PC-9 (cell line): ENCODE measurements at places on chromosomes 3 and 15. TPM values are rescaled to one million over a fixed set of nuclear protein-coding genes. Genes with fewer than 3 reads are reported as not detected.
A peak's percentile ranks its signal among the peaks of the same experiment; 100 is the strongest.

DNA sequence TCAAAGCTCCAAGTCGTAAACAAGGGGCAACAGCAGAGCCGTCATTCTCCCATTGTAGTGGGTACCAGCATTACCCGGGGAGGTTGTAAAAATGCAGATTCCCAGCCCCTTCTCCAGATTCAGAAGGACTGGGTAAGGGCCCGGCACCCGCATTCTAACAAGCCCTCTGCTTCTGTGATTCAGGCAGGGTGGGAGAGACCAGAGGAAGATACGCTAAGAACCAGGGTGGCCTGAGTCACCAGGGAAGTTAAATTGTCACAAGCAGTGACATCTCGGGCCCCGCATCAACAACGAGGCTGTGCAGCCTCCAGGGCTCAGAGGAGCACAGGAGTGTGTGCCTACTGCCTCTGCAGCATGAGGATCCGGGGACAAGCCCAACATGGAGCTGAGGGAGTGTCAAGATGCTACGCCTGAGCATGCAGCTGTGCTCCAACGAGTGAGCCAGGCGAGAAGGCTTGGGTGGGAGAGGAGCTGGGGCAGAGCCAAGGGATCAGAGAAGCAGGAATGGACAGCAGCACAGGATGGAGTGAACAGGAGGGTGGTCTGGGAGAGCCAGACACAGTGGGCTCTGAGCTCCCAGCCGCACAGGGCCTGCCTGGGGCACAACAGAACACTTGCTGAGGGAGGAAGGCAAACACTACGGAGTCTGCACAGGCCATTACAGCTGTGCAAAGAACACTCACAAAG lies 68.5 kb downstream of the CPN2 start:
- no peak for DNase-seq

DNA sequence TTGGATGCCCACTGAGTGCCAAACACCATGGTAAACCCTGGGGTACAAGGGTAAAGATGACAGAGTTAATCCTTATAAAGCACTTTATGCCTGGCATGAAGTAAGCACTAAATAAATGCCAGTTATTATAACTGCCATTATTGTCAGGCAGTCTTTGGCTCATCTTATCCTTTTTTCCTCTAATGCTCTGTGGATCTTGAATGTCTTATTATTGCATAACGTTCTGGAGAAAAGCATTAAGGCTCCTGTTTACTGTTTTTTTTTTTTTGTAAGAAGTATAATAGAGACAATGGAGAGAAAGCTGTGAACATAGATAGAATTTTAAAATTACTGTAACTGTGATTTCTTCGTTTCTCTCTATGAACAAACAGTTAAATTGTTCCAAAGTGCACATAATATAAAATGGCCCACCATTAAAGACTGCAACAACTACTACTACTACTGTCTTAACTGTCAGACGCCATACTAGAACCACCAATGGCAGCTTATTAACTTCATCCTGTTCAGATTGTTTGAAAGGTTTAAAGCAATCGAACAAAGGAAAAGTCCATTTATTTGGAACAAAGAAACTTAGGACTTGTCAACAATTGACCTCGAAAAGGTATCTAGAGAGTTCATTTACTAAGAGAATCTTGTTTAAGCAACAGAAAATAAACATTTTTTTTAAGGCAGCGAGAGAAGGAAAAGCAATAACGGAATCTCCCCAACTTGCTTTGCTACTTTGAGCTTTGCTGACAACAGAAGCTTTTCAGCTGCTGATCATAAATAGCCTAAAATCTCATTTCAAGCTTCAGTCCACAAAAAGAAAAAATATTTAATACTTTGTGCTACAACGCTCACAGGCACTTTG lies 520.7 kb downstream of the ROBO1 start:
- DNase-seq: no peak

The SCN11A gene
- total RNA-seq: not detected in 2 replicates

The SUSD5 gene
- total RNA-seq: 0.35 and 0.45 TPM in 2 replicates

GRCh38 chr3:25007974-25008658 lies 419.9 kb upstream of the RARB start:
- DNase-seq: no peak

The WDR49 gene
- total RNA-seq: 0.28 TPM in 1 of 2 replicates, not detected in the other

The C3orf70 gene
- not detected in 2 replicates for total RNA-seq

DNA sequence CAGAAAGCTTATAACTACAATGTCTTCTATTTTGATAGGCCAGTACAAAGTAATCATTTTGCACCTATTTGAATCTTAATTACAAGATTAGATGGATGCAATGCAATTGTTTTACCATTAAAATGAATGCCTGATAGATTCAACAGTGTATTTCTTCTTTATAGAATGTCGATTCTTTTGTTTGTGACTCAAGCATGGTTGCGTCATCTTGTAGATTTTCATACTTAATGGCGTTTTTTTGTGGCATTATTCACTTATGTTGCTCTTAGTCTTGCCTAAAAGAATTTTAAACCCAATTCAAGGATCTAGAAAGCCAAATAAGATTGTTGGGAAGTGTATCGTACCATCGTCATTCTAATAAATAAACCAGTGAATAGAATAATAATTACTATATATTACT lies 21.4 kb downstream of the ZBTB38 start:
- DNase-seq: no peak

DNA sequence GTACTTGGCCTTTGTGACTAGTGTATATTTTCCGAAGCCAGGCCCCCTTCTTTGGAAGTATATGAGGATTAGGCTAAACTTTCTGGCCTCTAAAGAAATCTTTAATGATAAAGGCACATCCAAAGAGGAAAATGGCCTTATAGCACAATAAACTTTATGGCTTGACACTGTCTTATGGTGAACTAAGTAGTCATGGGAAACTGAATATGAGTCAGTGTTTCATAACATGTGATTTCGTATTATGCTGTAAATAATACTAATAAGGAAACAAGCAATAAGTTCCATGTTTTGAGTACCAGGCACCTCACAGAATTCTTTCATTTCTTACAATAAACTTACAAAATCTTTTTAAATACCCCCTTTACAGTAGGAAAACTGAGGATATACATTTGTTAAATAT lies 8.2 kb downstream of the ZPLD1 start:
- no peak for DNase-seq

The CHST13 gene
- total RNA-seq: 0.52 and 1.2 TPM in 2 replicates

DNA sequence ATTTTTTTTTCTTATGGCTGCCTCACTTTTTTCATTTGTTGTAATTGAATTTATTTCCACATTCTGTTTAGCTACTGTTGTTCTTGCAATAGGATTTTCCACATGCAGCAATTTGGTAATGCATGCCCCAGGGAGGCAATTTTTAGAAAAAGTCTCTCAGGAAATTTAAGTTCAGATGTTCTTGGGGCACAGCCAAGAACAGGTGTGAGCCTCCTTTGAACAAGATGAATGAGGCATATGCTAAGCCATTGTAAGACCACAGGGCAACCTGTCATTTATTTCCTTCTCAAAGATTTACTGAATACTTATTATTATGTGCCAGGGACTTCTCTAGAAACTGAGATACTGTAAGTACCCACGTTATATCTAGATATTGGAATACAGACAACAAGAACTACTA lies 549.5 kb downstream of the DIPK2A start:
- no peak for DNase-seq

DNA sequence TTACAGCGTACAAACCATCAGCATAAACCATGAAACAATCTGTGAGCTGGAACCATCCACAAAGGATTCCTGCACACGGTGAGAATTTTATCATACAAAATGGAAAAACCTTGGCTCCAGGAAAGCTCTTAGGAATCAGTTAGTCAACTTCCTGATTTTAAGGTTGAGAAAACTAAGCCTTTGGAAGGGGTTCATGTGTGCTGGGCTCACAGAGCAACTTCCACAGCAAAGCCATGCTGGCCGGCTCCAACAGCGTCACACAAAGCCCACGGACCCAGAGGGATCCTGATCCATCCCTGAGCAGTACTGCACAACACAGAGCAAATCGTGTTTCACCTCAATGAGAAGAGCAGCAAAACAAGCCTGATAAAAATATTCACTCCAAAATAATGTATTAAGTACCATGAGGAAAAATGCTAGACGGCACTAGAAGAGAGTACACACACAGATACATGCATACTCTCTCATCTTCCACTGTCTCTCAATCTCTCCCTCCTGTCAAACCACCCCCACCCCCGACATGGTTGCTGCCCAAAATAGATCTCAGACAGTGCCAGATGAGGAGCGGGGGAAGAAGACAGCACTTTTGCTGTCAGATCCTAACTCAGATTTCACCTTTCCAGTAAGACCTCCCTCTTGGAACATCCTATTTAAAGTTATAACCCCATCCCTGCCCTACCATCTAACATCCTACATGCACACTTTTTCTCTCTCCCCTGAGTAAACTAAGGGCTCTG lies 58.6 kb downstream of the MB21D2 start:
- no peak for DNase-seq

GRCh38 chr15:53658255-53658654 lies 101.2 kb downstream of the WDR72 start:
- no peak for DNase-seq

DNA sequence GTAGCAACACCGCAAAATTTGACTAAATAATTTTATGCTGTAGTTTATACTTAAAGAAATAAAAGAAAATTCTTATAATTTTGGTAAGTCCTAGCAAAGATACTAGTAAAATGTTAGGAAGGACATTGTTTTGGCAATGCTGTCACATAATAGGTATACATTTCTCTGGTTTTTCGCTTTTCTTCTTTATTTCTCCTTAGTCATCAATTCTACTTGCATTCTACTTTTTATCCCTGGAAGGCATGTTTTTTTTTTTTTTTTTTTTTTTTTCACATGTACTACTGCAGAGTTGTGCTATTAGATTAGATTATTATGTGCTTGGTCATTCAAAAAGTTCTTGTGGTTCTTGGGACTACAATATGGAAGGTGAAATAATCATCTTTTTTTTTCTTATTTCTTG lies 1421.2 kb downstream of the SI start:
- DNase-seq: no peak

DNA sequence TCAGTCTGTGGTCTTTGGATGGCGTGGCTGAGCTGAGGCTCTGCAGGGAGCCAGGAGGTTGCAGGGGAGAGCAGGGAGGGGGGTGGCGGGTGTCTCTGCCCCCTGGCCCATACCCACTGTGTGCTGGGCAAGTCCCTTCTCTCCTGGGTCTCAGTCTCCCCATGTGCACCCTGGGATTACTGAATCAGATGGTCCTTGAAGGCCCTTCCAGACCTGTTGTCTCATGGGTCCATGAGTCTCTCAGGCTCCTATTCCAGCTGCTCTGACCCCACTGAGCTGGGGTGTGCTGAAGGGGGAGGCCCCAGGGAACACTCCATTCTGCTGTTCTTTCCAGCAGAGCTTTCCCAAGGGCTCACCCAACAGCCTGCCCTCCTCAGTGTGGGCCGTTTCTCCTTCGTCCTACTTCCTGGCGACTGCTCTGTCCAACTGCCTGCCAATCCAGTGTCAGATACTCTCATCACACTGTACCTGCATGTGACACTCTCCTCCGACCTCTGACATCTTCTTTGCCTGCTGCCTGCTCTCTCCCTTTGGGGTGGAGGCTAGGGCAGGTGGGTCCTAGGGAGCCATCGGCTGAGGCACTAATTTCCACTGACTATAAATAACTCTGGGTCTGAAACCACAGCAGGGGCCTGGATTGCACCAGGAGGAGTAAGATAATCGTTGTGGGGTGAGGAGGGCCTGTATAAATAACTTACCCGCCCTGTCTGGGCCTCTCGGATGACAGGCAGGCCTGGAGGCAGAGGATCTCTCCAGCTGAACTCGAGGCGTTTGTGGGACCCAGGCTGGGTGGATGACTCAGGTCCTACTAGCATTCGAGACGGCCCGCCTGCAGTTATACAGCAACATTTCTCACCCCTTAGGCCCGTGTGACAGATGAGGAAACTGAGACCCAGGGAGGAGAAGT lies 67.1 kb downstream of the ATP2B2 start:
- no peak for DNase-seq

The PARP15 gene
- total RNA-seq: 0.07 and 0.13 TPM in 2 replicates

The OPA1 gene
- total RNA-seq: 105 and 120 TPM in 2 replicates

The TMEM45A gene
- total RNA-seq: 21.6 and 31.1 TPM in 2 replicates

DNA sequence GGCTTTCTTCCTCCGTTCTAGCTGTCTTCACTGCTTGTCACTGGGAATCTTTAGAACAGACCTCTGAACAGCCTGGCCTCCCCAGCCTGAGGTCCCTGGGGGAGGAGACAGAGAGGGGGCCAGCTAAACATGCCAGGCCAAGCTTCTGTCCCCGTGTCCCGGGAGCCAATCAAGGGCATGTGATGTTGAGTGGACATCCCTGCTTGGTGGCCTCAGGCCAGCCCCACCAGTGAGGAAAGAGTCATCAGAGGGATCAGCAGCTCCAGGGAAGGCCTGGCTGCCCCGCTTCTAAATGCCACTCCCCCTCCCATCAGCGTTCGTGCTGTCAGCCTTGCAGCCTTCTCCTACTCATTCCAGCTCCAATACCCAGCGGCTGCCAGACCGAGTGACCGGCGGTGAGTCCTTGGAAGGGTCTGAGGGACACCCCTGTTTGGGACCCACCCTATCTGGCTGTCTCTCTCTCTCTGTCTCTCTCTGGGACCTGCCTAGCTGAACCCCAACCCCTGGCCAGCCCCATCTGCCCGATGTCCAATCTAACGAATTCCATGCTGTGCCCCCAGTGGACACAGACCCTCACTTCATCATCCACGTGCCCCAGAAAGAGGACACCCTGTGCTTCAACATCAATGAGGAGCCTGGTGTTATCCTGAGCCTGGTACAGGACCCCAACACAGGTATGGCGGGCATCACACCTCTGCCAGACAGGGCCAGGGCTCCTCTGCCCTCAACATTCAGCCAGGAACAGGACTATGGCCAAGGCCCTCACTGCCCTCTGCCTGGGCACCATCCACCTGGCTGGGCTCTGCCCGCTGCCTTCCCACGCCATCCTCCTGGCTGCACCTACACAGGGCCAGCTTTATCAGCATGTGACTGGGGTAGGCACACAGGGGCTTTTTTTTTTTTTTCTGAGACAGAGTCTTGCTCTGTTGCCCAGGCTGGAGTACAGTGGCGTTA lies 6.6 kb upstream of the ITIH3 start:
- no peak for DNase-seq

DNA sequence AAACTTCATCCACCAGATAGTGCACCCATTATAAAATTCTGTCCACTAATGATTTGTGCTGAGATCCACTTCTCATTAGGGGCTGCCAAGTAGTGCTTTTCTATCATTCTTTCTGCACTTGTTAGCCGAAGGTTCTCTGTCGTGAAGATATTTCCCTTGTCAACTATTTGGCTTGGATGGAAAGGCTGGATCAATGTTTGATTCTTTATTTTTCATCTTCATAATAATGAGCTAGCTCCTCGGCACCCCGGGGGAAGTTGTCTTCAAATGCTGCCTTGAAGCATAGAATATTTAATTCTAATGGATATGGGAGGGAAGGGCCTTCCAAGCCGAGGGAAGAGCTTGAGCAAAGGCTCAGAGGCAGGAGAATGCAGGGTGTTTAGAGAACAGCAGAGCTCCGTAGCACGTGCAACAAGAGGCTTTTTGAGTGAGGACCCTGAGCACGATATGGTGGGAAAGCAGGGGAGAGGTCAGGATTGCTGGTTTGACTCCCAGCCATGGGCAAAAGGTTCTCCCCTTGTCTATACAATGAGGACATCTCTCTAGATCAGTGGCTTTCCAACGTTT lies 16.3 kb upstream of the MUC20 start:
- peak; percentile 36 for DNase-seq

- DNase-seq: no peak
Measured at GRCh38 chr3:43499256-43499655, 122.6 kb downstream of the ANO10 start.

The AADACL2 gene
- not detected in 2 replicates for total RNA-seq

- no peak for DNase-seq
Measured at GRCh38 chr3:52483577-52484381, 11.4 kb upstream of the STAB1 start.

GRCh38 chr15:85033148-85033547 lies 51.5 kb downstream of the PDE8A start:
- no peak for DNase-seq

GRCh38 chr3:28700728-28701127 lies 352.1 kb upstream of the AZI2 start:
- no peak for DNase-seq

GRCh38 chr3:41525303-41526064 lies 326.2 kb downstream of the CTNNB1 start:
- DNase-seq: no peak
